ENCODE measurements at places on chromosomes 5 and 9.

DNA sequence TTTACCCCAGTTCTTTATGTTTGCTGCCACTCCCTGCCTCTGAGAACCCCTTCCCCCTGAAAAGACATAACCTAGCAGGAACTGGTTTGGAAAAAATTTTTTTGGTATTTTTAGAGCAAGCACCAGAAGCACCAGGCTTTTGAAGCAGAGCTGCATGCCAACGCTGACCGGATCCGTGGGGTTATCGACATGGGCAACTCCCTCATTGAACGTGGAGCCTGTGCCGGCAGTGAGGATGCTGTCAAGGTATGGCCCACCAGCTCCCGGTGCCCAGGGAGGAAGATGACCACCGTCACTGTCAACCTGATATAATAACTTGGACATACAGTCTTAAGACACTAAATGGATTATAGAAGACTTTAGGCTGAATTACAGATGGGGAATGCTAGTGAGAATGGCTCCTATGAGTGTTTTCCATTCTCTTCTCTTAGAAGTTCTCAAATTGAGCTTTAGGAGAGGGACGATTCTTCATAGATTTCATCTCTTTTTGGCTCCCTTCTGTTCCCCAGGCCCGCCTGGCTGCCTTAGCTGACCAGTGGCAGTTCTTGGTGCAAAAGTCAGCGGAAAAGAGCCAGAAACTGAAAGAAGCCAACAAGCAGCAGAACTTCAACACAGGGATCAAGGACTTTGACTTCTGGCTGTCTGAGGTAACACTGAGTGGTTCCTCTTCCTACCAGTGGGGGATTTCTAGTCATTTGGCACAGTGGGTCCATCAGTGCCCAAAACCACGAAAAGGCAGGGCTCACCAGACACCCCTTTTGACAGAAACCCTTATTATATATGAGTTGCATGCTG lies 44.9 kb downstream of the DYNC2I2 start:
- no peak for DNase-seq

- DNase-seq = no peak
These were observed 22.3 kb downstream of the CAAP1 start for GRCh38 chr9:26870292-26870691.

DNA sequence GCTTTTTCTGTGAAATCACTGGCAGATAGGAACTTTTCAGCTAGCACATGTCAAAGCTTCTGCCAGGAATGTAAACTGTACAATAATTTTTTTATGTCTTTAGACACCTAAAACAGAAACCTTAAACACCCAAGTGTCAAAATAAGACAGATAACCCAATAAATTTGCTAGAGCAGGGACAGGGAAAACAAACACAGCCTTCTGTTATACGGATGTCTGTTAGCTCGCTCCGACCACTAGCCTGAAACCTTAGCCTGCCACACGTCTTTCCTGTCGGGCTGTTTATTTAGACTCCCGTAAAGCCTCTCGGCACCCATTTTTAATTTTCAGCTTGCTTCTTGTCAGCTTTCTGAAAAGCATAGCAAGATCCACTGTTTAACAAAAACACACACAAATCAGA lies 355.4 kb upstream of the SLC24A2 start:
- DNase-seq = no peak

DNA sequence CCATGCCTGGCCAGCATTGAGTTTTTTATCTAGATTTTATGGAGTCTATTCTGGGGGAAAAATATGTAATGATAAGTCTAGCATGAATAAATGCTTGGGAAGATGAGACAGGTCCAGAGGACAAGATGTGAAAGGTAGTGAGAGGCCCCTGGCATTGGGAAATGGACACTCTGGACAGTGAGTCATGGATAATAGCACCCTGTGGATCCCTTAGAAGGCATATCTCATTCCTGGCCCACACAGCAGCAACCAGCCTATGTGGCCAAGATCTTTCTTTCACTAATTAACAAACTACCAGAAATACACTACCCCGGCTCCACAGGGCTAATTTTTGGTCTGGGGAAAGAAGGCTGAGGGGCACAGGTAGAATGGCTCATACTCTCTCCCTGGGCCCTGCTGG lies 356.1 kb downstream of the TRIM32 start:
- DNase-seq = no peak

GRCh38 chr9:117869712-117870111 lies 165.5 kb downstream of the TLR4 start:
- no peak for DNase-seq

- no peak for DNase-seq
These were observed 153.4 kb downstream of the OLFM1 start for GRCh38 chr9:135240871-135241311.

Data from brain pericyte (primary cell).